Osteocyte (in vitro differentiated cells): ENCODE measurements at places on chromosomes 13 and 19. TPM values are rescaled to one million over a fixed set of nuclear protein-coding genes. Genes with fewer than 3 reads are reported as not detected.
A peak's percentile ranks its signal among the peaks of the same experiment; 100 is the strongest.

- H3K36me3 ChIP-seq = no peaks in the 10 kb centered on the region
- H3K4me3 ChIP-seq = no peak overlapping the region
- H3K27me3 ChIP-seq = no peaks in the 10 kb centered on the region
- DNase-seq = no peak
Measured at GRCh38 chr19:56170261-56170660, 5.5 kb upstream of the GALP start.

GRCh38 chr13:75165543-75166230 is 316.3 kb downstream of the TBC1D4 start:
- H3K4me3 ChIP-seq = no peak overlapping the region
- H3K27me3 ChIP-seq = no peaks in the 10 kb centered on the region
- no peak overlapping the region for H3K27ac ChIP-seq
- DNase-seq = no peak

DNA sequence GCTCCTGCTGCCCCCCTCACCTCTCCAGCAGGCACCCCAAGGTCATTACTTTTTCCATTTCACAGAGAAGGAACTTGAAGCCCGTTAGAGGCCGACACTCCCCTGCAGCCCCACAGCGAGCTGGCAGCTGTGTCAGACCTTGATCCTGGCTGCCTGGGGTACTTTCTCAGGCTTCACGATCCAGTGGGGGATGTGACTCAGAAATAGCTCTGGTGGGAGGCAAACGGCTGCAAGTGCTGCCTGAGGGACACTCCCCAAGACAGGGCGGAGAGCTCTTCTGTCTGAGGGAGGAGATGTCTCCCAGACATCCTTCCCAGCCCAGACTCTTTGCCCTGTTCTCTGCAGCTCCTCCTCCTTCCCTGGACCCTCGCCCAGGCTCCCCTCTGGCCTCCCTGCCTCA is 4.8 kb downstream of the TSKS start:
- H3K36me3 ChIP-seq = no peaks in the 10 kb centered on the region
- no peaks in the 10 kb centered on the region for H3K27me3 ChIP-seq
- no peak for DNase-seq
- peak overlapping the region; percentile 36 for H3K4me3 ChIP-seq
- peak overlapping the region; percentile 88 for H3K27ac ChIP-seq

- H3K4me1 ChIP-seq = no peaks in the 10 kb centered on the region
- DNase-seq = no peak
- H3K27ac ChIP-seq = no peak overlapping the region
- H3K27me3 ChIP-seq = no peaks in the 10 kb centered on the region
Measured at GRCh38 chr13:25247360-25247759, 39.9 kb downstream of the MTMR6 start.

DNA sequence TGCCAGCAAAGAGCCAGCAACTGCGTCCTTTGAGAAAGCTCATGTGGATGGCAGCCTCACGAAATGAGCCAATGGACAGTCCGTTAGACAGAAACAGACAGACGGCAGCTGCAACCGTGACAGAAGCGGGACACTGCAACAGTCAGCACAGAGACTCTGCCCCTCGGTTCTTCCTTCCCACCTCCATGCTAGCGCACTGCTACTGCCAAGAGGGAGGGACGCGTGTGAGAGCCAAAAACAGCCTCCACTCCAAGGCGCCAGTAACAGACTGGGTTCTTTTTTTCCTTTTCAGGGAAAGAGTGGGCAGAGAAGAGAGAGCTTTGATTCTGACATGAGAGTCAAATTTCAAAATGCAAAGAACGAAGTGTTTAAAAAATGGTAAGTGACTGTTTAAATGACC is 77.5 kb downstream of the SERP2 start:
- DNase-seq = no peak
- H3K36me3 ChIP-seq = peaks cover 5% of the 10 kb centered on the region
- H3K4me3 ChIP-seq = no peak overlapping the region

DNA sequence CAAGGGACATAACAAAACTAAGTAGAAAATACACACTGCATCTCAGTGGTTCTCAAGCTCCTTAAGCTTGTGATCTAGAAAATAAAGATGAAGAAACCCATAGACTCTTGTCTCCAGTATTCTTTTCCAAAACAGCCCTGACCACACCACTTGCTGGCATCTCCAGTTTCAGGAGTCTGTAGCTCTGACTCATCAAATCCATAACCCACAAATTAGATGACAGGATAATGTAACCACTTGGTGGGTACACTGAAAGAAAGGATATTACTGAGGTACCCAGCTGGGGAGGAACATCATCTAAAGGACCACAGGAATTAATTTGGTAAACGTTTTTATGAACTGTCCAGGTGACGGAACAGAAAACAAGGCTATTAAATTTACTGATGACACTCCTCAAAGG is 214.7 kb downstream of the VWA8 start:
- H3K36me3 ChIP-seq = peaks cover 22% of the 10 kb centered on the region
- H3K27ac ChIP-seq = no peak overlapping the region
- H3K4me3 ChIP-seq = no peak overlapping the region
- no peak for DNase-seq

GRCh38 chr19:15576526-15577156 is 38.4 kb upstream of the CYP4F8 start:
- peaks cover 6% of the 10 kb centered on the region for H3K27me3 ChIP-seq
- no peak for DNase-seq
- no peaks in the 10 kb centered on the region for H3K36me3 ChIP-seq

DNA sequence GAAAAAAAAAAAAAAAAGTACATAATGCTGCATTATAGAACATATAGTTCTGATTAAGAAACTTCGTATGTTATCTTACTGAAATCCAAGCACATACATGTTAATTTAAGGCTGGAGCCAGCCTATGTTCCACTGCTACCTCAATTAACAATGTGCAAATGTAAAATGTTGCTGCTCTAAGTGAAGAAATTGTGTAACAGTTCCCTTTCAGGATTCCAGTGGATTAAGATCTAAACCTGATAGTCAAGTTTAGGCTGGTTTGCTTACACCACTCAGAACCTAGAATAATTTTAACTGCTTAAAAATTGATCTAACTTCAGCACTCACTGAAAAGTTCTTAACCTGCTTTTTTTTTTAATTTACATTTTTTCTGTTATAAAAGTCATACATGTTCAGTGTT is 4.2 kb downstream of the VPS36 start:
- H3K4me3 ChIP-seq = no peak overlapping the region
- no peak overlapping the region for H3K27ac ChIP-seq
- peaks cover 7% of the 10 kb centered on the region for H3K36me3 ChIP-seq
- no peaks in the 10 kb centered on the region for H3K27me3 ChIP-seq

DNA sequence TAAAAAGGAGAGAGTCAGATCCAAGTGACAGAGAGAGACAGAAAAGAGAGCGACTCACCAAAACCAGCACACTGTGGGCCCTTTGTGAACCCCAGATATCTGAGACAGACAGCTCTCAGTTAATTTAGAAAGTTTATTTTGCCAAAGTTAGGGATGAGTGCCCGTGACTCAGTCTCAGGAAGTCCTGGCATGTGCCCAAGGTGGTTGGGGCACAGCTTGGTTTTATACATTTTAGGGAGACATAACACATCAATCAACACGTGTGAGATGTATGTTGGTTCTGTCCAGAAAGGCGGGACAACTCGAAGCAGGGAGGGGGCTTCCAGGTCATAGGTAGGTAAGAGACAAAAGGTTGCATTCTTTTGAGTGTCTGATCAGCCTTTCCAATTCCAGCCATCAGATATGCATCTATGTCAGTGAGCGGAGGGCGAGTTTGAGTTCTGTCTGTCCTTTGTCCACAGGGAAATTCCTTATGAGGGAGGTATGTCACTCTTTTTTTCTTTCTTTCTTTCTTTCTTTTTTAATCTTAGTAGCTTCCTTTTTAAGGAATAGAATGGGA is 37.2 kb upstream of the ATP11A start:
- H3K36me3 ChIP-seq = no peaks in the 10 kb centered on the region
- peaks cover 16% of the 10 kb centered on the region for H3K4me1 ChIP-seq
- no peak overlapping the region for H3K27ac ChIP-seq

DNA sequence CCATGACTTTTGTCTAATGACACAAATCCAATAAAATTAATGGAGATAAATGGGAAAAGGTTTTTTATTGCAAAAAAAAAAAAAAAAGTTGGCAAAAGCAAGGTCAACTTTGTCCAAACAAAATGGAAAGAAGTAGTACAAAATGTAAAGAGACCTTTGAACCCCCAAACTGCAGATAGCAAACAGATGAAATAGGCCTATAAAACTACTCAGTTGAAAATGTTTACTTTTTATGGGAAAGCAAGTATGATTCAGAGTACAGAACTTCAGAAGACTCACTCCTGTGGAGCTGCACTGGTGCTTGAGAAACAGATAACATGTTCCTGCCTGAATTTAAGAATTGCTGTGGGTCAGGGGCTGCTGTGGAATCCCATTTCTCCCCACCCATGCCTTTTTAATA is 9.8 kb upstream of the ZNF177 start:
- no peak for DNase-seq
- no peak overlapping the region for H3K4me3 ChIP-seq
- no peak overlapping the region for H3K27ac ChIP-seq
- H3K36me3 ChIP-seq = peaks cover 63% of the 10 kb centered on the region
- no peaks in the 10 kb centered on the region for H3K27me3 ChIP-seq
- no peaks in the 10 kb centered on the region for H3K4me1 ChIP-seq

GRCh38 chr13:33871207-33872004 is 53.5 kb downstream of the RFC3 start:
- no peak overlapping the region for H3K4me3 ChIP-seq
- H3K27me3 ChIP-seq = no peaks in the 10 kb centered on the region
- DNase-seq = no peak
- no peaks in the 10 kb centered on the region for H3K4me1 ChIP-seq
- H3K36me3 ChIP-seq = no peaks in the 10 kb centered on the region

- no peak overlapping the region for H3K4me3 ChIP-seq
- H3K36me3 ChIP-seq = peaks cover 41% of the 10 kb centered on the region
- H3K4me1 ChIP-seq = peaks cover 13% of the 10 kb centered on the region
- no peak for DNase-seq
- no peak overlapping the region for H3K27ac ChIP-seq
Measured at GRCh38 chr13:102825400-102825799, 20.4 kb upstream of the ERCC5 start.

DNA sequence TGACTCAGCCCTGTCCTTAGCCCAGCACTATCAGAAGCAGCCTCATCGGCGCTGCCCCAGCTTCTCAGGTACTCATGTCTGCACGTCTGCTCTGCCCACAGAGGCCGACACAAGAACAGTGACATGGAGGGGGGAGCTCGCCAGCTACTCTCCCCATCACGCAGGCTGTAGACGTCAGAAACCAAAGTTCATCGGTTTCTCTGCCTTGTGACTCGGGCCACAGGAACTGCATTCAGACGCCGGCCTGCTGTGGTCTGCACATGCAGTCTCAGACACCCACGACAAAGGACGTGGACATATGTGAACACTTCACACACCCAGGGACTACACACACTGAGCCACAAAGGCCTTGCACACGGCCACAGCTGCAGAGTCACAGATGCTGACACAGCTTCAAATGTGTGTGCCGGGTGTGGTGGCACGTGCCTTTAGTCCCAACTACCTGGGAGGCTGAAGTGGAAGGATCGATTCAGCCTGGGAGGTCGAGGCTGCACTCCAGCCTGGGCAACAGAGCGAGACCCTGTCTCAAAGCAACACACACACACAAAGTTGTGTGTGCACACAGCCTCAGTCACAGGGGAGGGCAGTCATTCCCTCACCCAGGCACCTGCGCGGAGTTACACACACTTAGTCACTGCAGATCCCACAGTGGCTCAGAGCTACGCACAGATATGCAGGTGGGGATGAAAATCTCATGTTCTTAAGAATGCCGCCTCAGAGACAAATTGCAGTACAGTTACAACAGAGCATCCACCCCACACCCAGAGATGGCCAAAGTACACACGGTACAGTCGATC is 4.9 kb upstream of the ZFP36 start:
- no peaks in the 10 kb centered on the region for H3K27me3 ChIP-seq
- DNase-seq = no peak
- peak overlapping the region; percentile 100 for H3K27ac ChIP-seq
- H3K4me1 ChIP-seq = peaks cover 55% of the 10 kb centered on the region

- H3K27me3 ChIP-seq = peaks cover 9% of the 10 kb centered on the region
- no peak overlapping the region for H3K4me3 ChIP-seq
- H3K36me3 ChIP-seq = peaks cover 7% of the 10 kb centered on the region
Measured at GRCh38 chr13:108705031-108705430, 75.6 kb downstream of the MYO16 start.

GRCh38 chr19:55690769-55691545 is 15.9 kb downstream of the EPN1 start:
- H3K36me3 ChIP-seq = peaks cover 17% of the 10 kb centered on the region
- no peak overlapping the region for H3K4me3 ChIP-seq

- DNase-seq = no peak
- H3K27ac ChIP-seq = no peak overlapping the region
- no peaks in the 10 kb centered on the region for H3K36me3 ChIP-seq
- no peaks in the 10 kb centered on the region for H3K4me1 ChIP-seq
- H3K27me3 ChIP-seq = no peaks in the 10 kb centered on the region
Measured at GRCh38 chr19:9130965-9131364, 4.2 kb upstream of the OR7G3 start.

- no peaks in the 10 kb centered on the region for H3K36me3 ChIP-seq
- no peak for DNase-seq
- peaks cover 15% of the 10 kb centered on the region for H3K4me1 ChIP-seq
Measured at GRCh38 chr13:25802579-25802978, 249.2 kb downstream of the SHISA2 start.

GRCh38 chr13:105334211-105334610 is 1201.3 kb downstream of the EFNB2 start:
- peaks cover 11% of the 10 kb centered on the region for H3K36me3 ChIP-seq
- H3K4me1 ChIP-seq = peaks cover 78% of the 10 kb centered on the region
- DNase-seq = no peak
- H3K4me3 ChIP-seq = peak overlapping the region; percentile 11

DNA sequence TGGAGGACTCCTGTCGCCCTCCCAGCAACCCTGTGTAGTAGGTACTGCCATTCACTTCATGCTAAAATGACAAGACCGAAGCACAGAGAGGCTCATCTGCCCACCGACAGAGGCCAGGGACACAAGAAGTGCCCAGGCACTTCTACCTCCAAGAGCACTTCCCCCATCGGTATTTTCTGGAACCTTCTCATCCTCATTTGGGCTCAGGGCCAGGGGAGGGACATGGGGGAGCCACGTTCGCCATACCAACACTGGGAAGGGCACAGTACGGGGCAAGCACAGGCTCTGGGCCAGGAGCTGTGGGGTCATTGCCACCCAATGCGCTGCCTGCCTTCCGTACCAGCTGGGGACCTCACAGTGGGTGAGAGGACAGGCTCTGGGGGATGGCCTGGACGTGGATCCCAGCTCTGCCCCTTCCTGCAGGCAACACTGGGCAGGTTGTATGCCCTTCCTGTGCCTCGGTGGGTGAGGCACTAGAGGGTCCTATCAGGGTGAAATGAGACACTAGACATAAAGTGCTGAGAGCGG is 21.3 kb upstream of the CCNP start:
- no peak overlapping the region for H3K27ac ChIP-seq
- no peak overlapping the region for H3K4me3 ChIP-seq
- no peak for DNase-seq

Gene IGFL2
- not detected in 2 replicates for total RNA-seq

Gene SIGLEC8
- total RNA-seq = not detected in 2 replicates

Gene MADCAM1
- 1.1 and 1.3 TPM in 2 replicates for total RNA-seq

Gene FGF21
- total RNA-seq = not detected in 2 replicates

Gene SELENOW
- 193 and 204 TPM in 2 replicates for total RNA-seq
